ENCODE measurements at places on chromosomes 2 and 18. TPM values are rescaled to one million over a fixed set of nuclear protein-coding genes. Genes with fewer than 3 reads are reported as not detected.

- no peak for DNase-seq
Observed at GRCh38 chr2:227480528-227480927, 8.6 kb downstream of the AGFG1 start.

DNA sequence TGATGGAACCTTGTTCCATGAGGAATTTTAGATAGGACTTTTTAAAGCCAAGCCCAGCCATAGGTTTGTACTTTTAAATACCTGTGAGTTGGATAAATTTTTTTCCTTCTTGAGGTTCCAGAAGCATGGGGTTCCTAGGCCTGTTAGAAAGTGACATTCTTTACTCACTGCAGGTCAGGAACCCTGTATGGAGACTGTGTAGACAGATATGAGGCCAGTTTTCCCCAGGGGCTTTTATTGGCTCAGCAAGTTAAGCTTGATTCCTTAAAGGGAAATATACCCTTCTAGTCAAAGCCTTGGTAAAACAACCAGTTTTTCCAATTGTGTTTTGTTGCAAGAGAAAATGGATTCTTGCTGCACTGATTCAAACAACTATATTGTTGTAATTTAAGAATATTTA, 38.4 kb upstream of the GMCL1 start:
- DNase-seq = no peak

GRCh38 chr18:49569724-49570123, 7.9 kb downstream of the LIPG start:
- DNase-seq = no peak

DNA sequence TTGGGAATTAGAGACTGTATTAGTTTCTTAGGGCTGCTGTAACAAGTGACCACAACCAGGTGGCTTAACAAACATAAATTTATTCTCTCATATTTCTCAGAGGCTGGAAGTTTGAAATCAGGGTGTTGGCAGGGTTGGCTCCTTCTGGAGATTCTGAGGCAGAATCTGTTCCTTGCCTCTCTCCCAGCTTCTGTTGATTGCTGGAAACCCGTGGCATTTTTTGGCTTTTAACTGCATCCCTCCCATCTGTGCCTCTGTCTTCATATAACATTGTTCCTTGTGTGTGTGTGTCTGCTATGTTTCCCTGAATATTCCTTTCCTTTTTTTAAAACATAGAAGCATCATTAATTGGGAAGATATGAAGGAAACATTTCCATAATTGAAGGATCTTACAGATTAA, 448.1 kb upstream of the DCC start:
- DNase-seq = no peak

DNA sequence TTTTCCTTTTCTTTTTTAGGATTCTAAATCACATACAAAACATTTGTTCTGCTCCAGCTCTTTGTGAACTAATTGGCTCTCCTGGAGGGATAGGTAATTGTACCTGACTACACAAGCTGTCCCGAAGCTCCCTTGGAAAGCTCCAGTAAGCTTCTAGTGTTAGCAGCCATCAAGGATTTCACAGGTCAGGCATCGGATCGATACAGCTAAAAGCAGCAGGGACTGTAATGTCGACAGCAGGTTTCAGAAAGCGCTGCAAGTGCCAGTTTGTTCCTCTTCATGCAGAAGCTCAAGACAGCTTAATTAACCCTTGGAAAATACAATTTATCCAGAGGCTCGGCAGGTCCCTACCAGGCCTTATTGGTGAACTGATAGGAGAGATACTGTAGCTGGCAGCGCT, 87.2 kb upstream of the VRK2 start:
- DNase-seq = no peak

- DNase-seq = no peak
Observed at GRCh38 chr2:98522854-98523253, 78.2 kb downstream of the INPP4A start.

GRCh38 chr2:67625178-67625577, 228.0 kb downstream of the ETAA1 start:
- no peak for DNase-seq

STARD6 gene
- not detected for total RNA-seq

PRKAG3 gene
- total RNA-seq = 0.28 TPM

CPO gene
- not detected for total RNA-seq

EPHA4 gene
- 20.4 TPM for total RNA-seq

CFC1 gene
- total RNA-seq = not detected

GYPC gene
- 123 TPM for total RNA-seq

FAM110C gene
- 4.9 TPM for total RNA-seq

TMEM182 gene
- total RNA-seq = 2.5 TPM

SLC14A1 gene
- 86.2 TPM for total RNA-seq

AMMECR1L gene
- total RNA-seq = 18.6 TPM

RAB6D gene
- not detected for total RNA-seq

SIX2 gene
- 13.5 TPM for total RNA-seq
